SW480 (cell line): ENCODE measurements at places on chromosomes 13 and 19.
A peak's percentile ranks its signal among the peaks of the same experiment; 100 is the strongest.

DNA sequence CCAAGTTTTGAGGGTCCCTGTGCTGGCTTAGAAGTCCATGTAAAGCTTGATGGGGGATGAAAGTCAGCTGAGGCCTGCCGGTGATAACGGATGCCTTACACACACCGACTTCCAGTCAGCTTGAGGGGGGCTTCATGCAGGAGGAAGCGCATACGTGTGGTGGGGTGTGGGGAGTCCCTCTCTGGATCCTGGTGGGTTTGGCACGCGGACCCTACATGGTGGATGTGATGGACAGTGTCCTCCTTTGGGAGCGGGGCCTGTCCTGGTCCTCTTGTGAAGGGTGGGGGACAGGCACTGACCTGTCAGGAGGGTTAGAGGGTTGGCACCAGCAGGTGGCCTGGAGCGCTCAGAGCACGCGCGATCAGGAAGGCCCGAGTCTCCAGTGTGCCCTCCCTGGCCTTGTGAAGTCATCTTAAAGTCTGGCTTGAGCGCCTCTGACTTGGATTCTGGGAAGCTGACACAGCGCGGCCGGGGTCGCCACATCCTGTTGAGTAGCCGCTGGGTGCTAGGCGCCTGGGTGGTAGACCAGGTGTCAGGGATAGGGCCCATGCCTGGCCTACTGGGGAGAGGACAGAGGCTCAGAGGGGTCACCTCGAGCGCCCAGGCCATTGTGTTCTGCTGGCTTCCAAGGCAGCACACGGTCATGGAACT is 2.9 kb downstream of the DAZAP1 start:
- DNase-seq: no peak

- no peak for DNase-seq
Observed at GRCh38 chr19:7159105-7159933, 89.8 kb downstream of the ZNF557 start.

GRCh38 chr13:108963846-108964600 is 334.6 kb downstream of the MYO16 start:
- no peak for DNase-seq

DNA sequence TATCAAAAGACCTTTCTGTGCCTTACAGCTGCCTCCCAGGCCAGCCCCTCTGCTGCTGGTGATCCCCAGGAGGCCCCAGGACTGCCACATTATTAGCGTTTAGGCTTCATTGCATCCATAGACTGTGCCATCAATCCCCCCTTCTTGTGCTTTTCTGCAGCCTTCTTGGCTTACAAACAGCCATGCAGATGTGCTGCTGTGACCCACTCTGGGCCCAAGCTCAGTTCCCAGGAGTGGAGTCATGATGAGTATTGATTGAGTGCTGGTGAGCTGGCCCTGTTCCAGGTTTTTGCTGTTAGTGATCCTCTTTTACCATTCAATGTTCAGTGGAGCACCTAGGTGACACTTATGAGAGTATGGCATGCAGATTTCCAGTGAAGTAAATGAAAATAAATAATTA is 59.9 kb upstream of the SLAIN1 start:
- no peak for DNase-seq

DNA sequence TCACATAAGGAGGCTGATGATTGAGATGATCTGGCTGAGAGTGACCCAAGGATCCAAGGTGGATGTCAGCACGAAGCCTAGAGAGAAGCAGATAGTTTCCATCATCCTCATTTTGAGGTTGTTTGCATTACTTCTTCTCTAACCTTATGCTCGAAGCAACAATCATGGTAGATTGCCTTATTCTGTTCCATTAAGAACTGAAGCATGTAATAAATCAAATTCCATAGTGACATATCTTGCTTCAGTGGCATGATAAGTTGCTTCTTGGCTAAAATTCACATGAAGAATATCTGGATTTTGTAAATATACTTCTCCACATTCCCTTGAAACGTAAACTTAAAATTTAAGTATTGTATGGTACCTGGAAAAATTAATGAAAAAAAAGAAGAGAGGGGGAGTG is 377.8 kb upstream of the DACH1 start:
- no peak for DNase-seq

DNA sequence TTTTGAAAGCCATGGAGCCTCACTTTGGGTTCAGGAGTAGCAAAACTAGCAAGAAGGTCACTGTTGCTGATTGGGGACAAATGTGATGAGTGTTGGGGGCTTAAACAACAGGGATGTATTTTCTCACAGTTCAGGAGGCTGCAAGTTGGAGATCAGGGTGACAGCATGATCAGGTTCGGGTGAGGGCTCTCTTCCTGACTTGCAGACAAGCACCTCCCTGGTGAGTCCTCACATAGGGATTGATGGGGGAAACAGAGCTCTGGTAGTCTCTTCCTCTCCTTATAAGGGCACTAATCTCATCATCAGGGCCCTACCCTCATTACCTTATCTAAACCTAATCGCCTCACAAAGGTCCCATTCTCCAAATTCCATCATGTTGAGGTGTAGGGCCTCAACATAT is 179.2 kb downstream of the TSHZ3 start:
- DNase-seq: no peak

GRCh38 chr13:62094932-62095331 is 679.3 kb upstream of the PCDH20 start:
- DNase-seq: no peak

DNA sequence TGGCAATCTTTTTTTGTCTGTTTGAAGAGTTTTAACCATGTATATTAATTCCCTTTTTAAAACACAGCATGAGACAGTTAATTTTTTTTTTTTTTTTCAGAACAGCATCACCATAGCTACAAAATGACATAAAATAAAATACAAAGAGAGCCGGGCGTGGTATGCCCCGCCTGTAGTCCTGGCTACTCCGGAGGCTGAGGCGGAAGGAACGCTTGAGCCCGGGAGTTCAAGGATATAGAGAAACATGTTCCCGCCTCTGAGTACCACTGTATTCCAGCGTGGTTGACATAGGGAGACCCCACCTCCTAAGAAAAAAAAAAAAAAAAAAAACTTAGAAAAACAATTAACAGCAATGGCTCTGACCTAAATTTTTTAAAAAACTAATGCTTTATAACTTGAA is 10.0 kb upstream of the INSR start:
- DNase-seq: no peak

DNA sequence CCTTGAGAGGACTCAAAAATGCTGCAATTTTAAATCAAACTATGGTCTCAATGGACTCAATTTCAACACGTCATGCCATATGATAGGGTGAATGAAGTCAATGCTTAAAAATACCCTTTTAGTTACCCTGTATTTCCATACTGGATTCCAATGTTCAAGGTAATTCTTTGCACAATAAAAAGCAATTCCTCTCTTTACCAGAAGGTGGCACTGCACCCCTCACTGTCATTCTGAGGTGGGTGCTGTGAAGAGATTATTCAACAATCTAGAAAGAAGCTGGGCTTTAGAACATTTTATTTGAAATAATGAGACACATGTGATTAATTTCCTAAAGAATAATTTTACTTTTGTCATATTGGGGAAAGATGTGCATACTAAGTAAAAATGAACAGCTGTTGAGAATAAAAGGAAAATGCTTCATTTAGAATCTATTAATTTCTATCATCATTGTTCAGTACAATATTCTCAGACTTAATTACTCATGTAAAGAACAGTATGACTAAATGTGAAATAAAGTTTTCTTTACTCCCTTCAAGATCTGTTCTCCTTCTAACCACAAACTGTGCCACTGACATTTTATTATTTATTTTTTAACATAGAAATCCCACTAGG is 789.1 kb downstream of the GPC5 start:
- DNase-seq: peak; percentile 4

- DNase-seq: no peak
Observed at GRCh38 chr13:35723053-35723461, 246.6 kb upstream of the MAB21L1 start.

GRCh38 chr13:47708386-47708785 is 292.7 kb downstream of the SUCLA2 start:
- DNase-seq: no peak

DNA sequence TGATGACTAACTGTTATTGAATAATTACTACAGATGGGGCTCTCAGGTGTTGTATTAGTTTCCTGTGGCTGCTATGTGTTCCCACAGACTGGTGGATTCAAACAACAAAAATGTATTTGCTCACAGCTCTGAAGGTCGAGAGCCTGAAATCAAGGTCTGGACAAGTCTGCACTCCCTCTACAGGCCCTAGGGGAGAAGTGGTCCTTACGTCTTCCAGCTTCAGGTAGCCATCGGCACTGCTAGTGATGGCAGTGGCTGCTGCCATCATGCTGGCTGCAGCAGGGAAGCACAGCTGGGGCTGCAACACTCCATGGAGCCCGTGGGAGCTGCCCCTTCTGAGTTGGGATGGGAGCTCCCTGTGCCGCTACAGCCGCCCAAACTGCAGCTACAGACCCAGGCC is 1.9 kb downstream of the TEX26 start:
- DNase-seq: peak; percentile 7

- no peak for DNase-seq
Observed at GRCh38 chr13:33194820-33195692, 90.5 kb downstream of the STARD13 start.

DNA sequence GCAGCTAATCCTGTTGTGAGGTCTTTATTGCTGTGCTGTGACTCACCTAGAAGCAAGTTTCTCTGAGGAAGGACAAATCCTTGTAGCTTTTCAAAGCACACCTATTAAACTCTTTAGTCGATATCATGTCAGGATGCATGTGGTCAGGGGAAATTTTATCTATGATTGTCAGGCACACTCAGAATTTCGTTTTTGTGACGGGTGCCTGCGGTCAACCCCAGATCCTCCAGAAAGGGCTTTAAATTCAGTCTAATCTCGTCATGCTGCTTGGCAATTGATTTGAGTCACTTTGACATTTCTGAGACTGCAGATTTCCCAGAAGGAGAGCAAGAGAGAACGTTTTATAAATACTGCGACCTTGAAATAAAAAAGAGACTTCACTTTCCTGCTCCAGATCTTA is 316.9 kb downstream of the FGF9 start:
- DNase-seq: no peak

DNA sequence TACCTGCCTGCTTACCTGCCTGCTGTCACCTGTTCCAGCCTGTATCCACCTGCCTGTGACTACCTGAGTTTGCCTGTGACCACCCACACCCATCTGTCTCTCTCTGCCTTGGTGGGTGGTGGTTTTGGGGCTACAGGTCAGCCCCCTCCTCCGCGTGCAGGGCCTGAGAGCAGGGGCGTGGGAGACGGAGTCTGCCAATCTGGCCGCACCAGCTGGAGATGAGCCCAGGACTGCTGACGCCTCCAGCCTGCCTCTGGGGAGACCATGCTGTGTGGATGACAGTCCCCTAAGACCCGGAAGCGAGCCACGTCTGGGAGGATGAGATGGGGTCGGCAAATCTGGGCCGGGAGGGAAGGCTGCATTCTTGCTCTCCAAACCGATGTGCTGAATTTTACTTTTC is 15.9 kb upstream of the KCTD15 start:
- no peak for DNase-seq

DNA sequence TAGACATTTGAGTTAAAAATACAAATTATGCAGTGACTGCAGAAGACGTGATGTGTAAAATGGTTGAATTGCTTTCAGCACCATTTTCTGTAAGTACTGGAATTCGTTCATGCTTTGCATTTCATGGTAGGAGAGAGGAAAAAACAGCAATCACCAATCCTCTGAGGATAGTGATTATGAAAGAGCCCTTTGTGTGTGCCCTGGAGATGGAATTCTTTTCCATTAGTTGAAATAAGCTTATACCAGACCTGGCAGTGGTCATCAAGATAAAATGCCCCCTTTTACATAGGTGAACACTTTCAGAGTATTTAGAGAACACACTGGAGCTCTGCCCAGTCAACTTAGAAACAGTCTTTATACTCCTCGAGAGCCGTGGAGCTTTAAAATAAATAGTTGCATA is 1.7 kb downstream of the CNMD start:
- no peak for DNase-seq

DNA sequence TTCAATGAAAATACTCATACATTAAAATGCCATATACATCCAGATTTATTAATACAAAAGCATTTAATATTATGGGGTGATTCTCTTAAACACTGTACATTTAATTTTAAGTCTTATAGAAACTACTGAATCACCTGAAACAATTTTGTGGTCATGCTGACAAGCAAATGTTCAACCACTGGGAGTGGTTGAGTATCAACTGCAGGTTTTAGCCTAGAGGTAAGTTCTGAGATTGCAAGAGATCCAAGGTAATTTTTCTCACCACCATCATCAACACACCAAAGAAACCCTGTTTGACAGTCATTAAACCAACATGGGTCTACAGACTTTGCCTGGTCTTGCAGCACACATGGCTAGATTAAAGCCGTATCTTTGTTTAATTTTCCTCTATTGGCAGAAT is 196.3 kb downstream of the LHFPL6 start:
- DNase-seq: peak; percentile 42

- DNase-seq: peak; percentile 86
Observed at GRCh38 chr19:4376028-4376670, 24.2 kb downstream of the SH3GL1 start.

GRCh38 chr19:1252821-1253513 is 4.6 kb downstream of the MIDN start:
- DNase-seq: peak; percentile 71

- DNase-seq: no peak
Observed at GRCh38 chr13:101429733-101430132, 13.4 kb upstream of the NALCN start.

GRCh38 chr19:14402332-14403144 is 16.6 kb downstream of the DDX39A start:
- no peak for DNase-seq

GRCh38 chr13:83709426-83710132 is 172.7 kb downstream of the SLITRK1 start:
- DNase-seq: no peak

DNA sequence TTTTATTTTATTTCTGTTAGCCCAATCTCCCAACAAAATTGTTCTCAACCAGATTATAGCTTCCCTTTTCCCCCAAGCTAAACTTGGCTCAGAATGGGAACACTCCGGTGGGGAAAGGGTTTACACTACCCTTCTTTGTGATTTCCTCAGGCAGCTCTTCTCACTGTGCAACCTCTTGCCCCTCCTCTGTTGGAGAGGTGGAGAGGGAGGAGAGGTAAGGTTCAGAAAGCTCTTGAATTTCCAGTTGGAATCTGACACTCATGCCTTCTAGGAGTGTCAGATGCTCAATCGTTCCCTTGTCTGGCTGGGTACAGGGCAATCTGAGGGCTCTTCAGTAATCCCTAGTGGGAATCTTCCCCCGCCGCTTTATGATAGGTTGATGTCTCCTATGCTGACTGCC is 486.1 kb upstream of the KLF12 start:
- no peak for DNase-seq

GRCh38 chr19:17532116-17532515 is 20.7 kb downstream of the PGLS start:
- DNase-seq: no peak
